ENCODE measurements at places on chromosomes 7 and 10. TPM values are rescaled to one million over a fixed set of nuclear protein-coding genes. Genes with fewer than 3 reads are reported as not detected.

DNA sequence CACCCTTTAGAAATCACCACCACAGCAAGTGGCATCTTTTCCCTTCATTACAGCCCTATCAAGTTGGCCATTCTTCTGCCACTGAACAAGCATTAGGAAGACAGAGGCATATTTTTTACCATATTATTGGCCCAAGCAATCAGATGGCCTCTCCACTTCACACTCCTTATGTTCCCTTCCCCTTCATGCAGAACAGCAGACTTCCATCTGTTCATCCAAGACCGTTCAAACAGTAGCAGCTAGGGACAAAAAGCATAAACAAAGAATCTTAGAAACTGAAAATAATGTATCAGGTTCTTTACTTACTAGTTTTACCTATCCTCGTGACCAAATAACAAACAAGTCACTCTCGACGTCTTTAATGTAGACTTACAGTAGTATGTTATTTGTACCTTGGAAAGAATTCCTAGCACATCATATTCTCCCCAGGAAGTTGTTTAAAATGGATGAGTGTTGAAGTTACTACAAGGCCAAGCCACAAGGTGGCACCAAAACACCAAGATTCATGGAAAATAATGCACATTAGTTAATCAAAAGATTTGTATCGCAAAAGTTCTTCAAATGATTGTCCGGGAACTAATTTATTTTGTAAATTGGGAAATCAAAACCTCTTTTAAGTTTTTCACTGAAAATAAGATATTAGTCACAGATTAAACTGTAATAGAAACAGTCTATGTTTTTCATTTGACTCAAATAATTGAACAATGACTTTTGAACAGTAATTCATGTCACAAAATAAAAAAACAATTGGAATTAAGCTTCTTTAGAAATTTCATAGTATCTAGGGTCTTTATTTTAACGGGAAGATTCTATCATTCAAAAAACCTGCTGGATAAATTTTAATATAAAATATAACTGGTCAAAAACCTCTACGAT lies 112.1 kb downstream of the VPS41 start:
- H3K36me3 ChIP-seq: no peaks in the 10 kb centered on the region
- no peaks in the 10 kb centered on the region for H3K27me3 ChIP-seq
- H3K27ac ChIP-seq: no peak overlapping the region
- peak; percentile 52 for DNase-seq
- H3K4me1 ChIP-seq: peaks cover 5% of the 10 kb centered on the region

- no peaks in the 10 kb centered on the region for H3K4me1 ChIP-seq
- DNase-seq: no peak
- no peaks in the 10 kb centered on the region for H3K36me3 ChIP-seq
- no peaks in the 10 kb centered on the region for H3K27me3 ChIP-seq
- H3K27ac ChIP-seq: no peak overlapping the region
- H3K4me3 ChIP-seq: no peak overlapping the region
These were observed 21.8 kb downstream of the LRRC72 start for GRCh38 chr7:16548428-16548827.

- no peaks in the 10 kb centered on the region for H3K27me3 ChIP-seq
- H3K4me1 ChIP-seq: no peaks in the 10 kb centered on the region
- no peak for DNase-seq
These were observed 444.3 kb downstream of the AUTS2 start for GRCh38 chr7:70042533-70042932.

DNA sequence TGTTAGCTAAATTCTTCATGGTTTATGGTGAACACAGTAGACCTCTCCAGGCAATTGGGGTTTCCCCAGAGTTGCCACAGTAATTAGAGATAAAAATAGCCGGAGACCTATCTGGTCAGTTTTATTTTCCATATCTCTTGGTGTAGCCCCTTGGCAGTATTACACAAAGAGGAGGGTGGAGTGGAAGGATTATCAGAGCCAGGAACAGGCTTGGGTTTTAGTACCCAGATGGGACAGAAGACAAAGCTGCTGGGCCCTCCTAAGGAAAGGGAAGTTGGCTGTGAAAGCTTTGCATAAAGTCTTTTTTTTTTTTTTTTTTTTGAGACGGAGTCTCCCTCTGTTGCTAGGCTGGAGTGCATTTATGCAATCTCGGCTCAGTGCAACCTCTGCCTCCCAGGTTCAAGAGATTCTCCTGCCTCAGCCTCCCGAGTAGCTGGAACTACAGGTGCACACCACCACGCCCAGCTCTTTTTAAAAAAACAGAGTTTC lies 9.7 kb downstream of the ZSCAN21 start:
- no peak for DNase-seq
- no peaks in the 10 kb centered on the region for H3K4me1 ChIP-seq
- H3K27ac ChIP-seq: no peak overlapping the region
- H3K4me3 ChIP-seq: no peak overlapping the region
- peaks cover 3% of the 10 kb centered on the region for H3K27me3 ChIP-seq

- H3K27me3 ChIP-seq: peaks cover 5% of the 10 kb centered on the region
- no peaks in the 10 kb centered on the region for H3K36me3 ChIP-seq
- no peak for DNase-seq
- H3K27ac ChIP-seq: no peak overlapping the region
- peaks cover 23% of the 10 kb centered on the region for H3K4me1 ChIP-seq
These were observed 16.3 kb upstream of the CRYGN start for GRCh38 chr7:151456276-151456675.

DNA sequence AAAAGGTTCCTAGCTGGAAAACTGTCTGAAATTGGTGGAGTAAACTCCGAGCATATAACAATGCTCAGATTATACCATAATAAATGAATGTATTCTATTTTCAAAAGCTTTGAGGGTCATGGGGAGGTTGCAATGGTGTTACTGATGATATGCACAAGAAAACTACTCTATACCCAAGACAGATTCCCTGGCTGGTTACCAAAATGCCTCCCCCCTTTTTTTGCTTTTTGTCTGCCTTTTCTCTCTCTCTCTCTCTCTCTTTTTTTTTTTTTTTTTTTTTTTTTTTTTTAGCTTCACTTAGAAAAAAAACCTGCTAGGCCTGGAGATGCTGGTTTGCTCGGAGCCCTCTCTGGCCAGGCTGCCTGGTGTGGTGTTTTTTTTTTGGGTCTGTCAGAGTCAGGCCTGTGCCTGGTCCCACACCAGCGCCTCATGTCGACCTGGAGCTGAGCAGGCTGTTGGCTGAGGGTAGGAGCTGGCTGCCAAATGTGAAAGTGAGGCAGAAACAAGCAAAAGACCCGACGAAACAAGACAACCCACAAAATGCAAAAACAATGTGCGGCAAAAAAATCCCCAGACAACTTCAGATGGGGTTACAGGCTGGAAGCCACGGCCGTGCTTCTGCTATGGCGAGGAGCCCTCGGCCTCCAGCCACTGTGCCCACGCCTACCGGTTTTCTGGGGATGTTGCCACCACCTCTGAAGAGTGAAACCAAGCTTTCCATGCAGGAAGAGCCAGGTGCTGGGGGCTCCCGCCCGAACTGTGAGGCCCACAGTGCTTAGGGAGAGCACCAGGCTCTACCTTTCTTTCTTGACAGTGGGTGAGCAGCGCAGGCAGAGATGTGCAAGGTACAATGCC lies 59.9 kb upstream of the EFCAB10 start:
- no peak for DNase-seq
- H3K36me3 ChIP-seq: no peaks in the 10 kb centered on the region
- no peak overlapping the region for H3K27ac ChIP-seq

GRCh38 chr7:103143868-103144267 lies 5.0 kb downstream of the NAPEPLD start:
- H3K4me3 ChIP-seq: no peak overlapping the region
- peaks cover 8% of the 10 kb centered on the region for H3K36me3 ChIP-seq
- no peak for DNase-seq
- H3K27ac ChIP-seq: no peak overlapping the region

DNA sequence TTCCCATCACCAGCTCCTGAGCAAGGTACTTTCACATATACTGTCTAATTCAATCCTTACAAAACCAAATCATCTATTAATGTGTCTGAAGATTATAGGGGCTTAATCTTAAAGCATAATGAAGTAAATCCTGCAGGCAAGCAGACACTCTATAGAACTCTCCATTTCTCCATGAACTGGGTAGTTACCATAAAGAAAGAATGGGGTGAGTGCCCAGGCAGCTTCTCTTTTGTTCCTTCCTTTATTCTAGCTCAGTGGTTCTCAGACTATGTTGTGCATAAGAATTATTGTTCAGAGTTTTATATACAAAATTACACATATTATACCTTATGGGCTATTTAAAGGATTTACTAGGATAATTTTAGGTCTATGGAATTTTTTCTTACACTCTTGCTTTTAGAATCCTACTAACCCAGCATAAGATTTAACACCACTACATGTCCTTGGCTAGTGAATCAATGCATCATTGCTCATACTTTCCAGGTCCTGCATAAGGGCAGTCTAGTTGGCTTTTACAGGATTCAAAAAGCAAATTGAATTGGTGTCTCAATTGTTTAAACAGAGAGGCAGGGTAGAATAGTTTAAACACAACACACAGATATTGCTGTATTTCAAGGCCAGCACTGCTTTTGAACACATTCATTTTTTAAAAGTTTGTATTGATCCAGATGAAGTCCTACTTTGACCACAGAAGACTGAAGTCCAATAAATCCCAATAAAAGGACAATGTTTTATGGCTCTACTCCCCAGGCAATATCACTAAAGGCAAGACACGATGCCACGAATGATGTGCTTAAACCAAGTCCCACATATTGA lies 12.9 kb downstream of the SGCE start:
- no peak for DNase-seq
- peaks cover 14% of the 10 kb centered on the region for H3K4me1 ChIP-seq
- H3K27me3 ChIP-seq: no peaks in the 10 kb centered on the region
- H3K4me3 ChIP-seq: no peak overlapping the region

GRCh38 chr7:142134909-142135308 lies 23.4 kb downstream of the MGAM2 start:
- DNase-seq: no peak
- H3K36me3 ChIP-seq: no peaks in the 10 kb centered on the region
- no peak overlapping the region for H3K4me3 ChIP-seq
- H3K27me3 ChIP-seq: no peaks in the 10 kb centered on the region
- no peak overlapping the region for H3K27ac ChIP-seq

DNA sequence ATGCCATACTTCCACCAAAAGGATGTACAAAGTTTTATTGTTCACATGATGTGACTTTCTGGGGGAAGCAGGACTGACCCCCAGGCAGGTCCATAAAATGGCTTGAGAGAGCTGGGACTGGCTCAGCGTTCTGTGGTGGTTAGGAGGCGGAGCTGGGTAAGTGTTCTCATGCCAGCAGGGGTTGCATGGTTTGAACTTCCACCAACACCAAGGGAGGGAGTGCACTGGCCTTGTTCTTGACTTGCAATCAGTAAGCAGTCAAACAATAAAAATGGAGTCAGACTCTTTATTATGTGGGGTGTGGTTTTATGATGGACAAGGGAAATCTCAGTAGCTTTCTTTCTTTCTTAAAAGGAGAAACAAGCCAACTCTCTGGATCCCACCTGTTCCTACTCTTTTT lies 95.4 kb upstream of the PRR15 start:
- H3K36me3 ChIP-seq: no peaks in the 10 kb centered on the region
- H3K27ac ChIP-seq: no peak overlapping the region
- H3K4me1 ChIP-seq: no peaks in the 10 kb centered on the region
- peaks cover 16% of the 10 kb centered on the region for H3K27me3 ChIP-seq

DNA sequence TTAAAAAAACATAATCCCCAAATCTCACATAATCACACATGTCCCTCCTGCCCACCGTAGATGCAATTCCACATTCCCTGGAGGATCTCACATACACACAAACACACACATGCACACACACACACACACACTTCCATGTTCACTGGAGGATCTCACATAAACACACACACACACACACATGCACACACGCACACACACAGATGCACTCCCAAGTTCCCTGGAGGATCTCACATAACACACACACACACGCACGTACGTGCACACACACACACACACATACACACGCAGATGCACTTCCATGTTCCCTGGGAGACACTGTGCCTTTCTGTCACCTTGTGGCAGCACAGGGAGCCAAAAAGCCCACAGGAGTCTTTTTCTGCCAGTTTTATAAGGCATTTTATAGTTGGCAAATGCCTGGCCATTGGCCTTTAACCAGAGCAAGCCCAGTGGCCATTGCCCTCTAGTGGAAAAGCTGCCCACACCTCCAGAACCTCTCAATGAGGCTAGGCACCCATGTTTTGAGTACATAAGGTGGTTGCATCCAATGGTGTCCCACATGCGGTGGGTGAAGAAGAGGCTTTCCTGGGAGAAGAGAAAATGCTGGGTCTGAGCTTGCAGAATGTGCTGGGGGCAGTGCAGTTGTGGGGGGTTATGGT lies 115.4 kb upstream of the ACBD5 start:
- H3K4me3 ChIP-seq: no peak overlapping the region
- H3K36me3 ChIP-seq: no peaks in the 10 kb centered on the region
- H3K27me3 ChIP-seq: peaks cover 19% of the 10 kb centered on the region
- no peaks in the 10 kb centered on the region for H3K4me1 ChIP-seq

GRCh38 chr7:2805213-2805944 lies 38.7 kb downstream of the GNA12 start:
- no peak for DNase-seq
- no peak overlapping the region for H3K4me3 ChIP-seq

DNA sequence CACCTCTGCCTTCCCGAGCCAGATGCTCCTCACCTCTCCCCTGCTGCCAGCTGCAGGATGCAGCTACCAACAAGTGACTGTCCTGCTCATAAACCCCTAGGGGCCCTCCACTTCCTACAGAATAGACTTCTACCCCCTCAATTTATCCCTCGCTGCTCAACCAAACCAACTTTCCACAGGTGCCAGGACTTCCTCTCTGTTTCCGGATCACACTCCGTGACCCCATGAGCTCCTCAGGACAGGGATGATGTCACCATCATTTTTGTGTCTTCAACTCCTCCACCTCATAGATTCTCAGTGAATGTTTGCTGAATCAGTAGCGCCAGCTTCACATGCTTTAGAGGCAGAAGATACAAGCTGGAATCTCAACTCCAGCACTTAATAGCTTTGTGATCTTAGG lies 25.8 kb upstream of the ADRB1 start:
- no peak overlapping the region for H3K4me3 ChIP-seq
- peaks cover 5% of the 10 kb centered on the region for H3K27me3 ChIP-seq
- H3K27ac ChIP-seq: no peak overlapping the region
- DNase-seq: no peak

GRCh38 chr10:114408968-114409444 lies 4.7 kb upstream of the AFAP1L2 start:
- peaks cover 33% of the 10 kb centered on the region for H3K27me3 ChIP-seq
- no peak overlapping the region for H3K4me3 ChIP-seq
- DNase-seq: no peak
- no peak overlapping the region for H3K27ac ChIP-seq

- H3K4me1 ChIP-seq: no peaks in the 10 kb centered on the region
- no peaks in the 10 kb centered on the region for H3K36me3 ChIP-seq
- no peak overlapping the region for H3K4me3 ChIP-seq
- H3K27me3 ChIP-seq: peaks cover 3% of the 10 kb centered on the region
- H3K27ac ChIP-seq: no peak overlapping the region
These were observed 458.4 kb downstream of the XPNPEP1 start for GRCh38 chr10:109464949-109465348.

- peak overlapping the region; percentile 33 for H3K4me3 ChIP-seq
- H3K27ac ChIP-seq: no peak overlapping the region
- no peaks in the 10 kb centered on the region for H3K36me3 ChIP-seq
These were observed 1023.5 kb upstream of the C7orf33 start for GRCh38 chr7:147567043-147567442.

The COL28A1 gene
- total RNA-seq: 0.09 TPM

The TMEM196 gene
- not detected for total RNA-seq

The MUC12 gene
- total RNA-seq: 1.5 TPM

The ZCWPW1 gene
- 1.7 TPM for total RNA-seq

The TMEM236 gene
- total RNA-seq: 0.18 TPM

The CC2D2B gene
- total RNA-seq: not detected

The MXI1 gene
- total RNA-seq: 6.2 TPM

The ADCY1 gene
- total RNA-seq: not detected

The DNTT gene
- total RNA-seq: not detected

The EPC1 gene
- total RNA-seq: 19.3 TPM

The UNCX gene
- not detected for total RNA-seq

The SCART1 gene
- total RNA-seq: 1.2 TPM

The RAMP3 gene
- not detected for total RNA-seq

The CDNF gene
- total RNA-seq: 2.0 TPM

The CCDC172 gene
- not detected for total RNA-seq
